ENCODE measurements at places on chromosomes 2 and 18.

DNA sequence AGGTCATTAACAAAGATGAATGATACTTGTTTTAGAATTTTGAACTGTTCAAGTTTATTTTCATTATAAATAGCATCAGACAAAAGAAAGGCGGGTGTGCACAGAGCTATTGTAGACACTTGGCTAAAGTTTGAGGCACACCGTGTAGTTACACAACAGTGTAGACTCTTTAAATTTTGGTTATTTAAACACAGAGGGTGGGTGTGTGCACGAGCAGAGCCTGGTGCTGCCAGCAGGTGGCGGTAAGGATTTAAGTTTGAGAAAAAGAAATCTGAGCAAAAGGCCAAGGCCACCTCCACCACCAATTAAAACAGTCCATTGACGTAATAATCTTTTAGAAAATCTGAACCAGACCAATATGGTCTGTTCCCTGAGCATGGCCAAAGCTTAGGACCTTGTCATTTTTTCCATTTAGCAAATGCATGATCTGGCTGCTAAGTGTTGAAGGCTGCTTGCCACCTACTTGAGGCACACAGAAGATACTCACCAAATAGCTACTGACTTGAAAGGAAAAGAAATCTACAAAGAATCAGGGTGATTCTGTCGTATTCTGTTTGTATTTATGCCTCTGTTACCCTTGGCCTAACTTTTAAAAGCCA lies 14.3 kb downstream of the COPS7B start:
- DNase-seq = no peak

DNA sequence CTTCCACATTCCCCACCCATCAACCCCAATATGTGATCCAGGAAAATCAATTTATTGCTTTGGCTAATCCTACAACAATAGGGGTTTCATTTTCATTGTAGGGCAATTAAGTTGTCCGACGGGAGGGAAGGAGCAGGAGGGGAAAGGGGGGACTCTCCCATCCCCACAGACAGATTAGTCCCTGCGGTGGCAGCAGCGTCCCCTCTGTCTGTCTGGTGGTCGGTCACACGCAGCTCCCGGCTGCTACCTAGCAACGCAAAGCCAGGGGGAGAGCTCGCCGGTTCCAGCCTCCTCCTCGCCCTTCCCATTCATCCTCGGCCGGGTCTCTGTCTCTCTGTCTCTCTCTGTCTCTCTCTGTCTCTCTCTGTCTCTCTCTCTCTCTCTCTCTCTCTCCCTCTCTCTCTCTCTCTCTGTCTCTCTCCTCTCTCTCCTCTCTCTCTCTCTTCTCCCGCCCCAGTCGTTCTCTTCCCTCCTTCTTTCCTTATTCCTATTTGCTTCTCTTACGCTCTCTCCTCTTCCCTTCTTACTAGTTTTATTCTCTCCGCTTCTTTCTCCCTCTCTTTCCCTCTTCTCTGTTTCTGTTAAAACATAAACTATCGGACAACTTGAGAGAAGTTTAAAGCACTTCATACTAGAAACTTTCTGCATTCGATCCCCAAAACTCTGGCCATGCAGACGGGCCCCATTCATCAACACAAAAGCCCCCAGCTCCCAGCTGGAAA lies 1.2 kb downstream of the LRP2 start:
- no peak for DNase-seq

DNA sequence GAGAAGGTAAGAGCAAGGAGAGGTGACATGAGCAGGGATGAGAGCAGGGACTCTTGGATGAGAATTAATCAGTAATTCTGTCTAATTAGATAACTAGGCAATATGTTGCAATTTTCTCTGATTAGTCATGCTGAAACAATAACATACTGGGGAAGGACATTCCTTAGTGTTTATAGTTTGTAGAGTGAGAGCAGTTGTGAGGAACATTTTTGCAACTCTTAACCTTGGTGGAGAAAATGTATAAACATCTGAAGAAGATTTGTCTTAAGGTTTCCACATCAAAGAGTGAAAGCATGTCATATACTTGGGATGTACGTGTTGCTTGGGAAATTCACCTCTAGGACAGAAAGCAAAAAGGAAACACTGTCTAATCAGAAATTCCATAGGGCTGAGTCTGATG lies 955.4 kb upstream of the FANCL start:
- DNase-seq = peak; percentile 45

DNA sequence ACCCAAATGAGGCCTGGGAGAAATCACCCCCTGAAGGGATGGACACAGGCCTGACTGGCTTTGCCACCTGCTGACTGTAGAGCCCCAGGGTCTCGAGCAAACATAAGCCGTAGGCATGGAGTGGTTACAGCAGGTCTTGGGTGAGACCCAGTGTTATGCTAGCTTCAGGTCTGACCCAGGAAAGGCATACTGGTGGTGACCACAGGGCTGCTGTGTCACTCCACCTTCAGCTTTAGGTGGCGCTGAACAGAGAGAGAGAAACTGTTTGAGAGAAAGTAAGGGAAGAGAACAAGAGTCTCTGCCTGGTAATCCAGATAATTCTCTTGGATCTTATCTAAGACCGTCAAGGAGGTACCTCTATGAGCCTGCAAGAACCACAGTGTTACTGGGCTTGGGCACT lies 1544.2 kb upstream of the TMEFF2 start:
- DNase-seq = no peak

DNA sequence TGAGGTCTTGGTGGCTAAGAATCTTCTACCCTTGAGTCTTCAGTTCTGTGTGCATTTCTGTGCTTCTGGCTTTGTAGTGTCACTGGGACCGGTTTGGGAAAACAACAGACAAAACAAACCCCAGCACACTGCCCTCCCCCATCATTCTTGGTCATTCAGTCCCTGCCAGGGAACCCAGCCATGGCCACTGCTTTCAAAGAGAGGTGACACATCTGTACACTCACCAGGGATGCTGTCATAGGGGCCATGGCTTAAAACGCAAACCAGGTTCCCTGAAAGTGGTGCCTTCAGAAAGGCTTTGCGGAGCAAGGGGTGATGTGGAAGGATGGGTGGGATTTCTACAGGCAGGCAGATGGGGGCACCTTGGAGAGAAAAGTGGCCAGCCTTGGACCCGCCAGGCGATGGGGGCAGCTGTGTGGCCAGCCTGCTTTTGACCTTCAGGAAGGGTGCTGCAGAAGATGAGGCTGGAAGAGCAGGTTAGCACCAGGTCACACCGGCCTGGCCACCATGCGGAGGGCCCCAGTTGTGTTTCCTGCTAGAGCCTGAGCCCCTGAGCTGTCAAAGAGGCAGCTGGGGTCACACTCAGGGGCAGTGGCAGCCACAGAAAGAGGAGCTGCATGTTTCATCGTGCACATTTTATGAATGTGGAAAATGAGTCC lies 101.3 kb downstream of the INHBB start:
- DNase-seq = no peak

GRCh38 chr2:102704531-102704930 lies 57.3 kb upstream of the TMEM182 start:
- no peak for DNase-seq

DNA sequence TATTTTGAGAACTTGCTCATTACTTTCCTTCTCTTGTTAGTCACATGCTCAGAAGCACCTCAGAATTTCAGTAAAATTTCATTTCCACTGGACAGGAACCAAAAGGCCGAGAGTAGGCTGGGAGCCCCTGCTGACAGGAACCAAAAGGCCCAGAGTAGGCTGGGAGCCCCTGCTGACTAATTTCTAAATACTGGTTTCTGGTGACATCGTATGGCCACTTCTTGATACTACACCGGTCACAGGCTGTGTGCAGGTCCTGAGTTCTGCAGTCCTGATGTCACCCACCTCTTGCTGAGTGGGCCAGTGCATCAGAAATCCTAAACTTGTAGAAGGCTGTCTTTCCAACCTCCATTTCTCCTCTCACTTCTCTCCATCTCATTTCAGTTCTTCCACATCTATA lies 17.7 kb upstream of the EN1 start:
- DNase-seq = peak; percentile 64

DNA sequence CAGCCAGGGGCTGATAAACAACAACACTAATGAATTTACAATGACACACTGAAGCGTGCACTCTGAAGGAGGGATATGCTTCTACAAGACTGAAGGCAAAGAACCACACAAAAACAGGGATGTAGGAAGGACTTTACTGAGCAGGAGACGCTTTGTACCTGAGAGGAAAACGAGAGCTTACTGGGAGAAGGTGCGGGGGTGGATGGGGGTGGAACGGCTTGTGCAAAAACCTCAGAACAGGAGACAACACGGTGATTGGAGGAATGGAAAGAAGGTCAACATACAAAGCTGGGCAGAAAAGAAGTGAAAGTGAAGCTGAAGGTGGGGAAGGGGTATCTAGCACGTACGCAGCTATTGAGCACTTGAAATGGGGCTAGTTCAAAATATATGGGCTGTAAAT lies 93.1 kb downstream of the SLC8A1 start:
- DNase-seq = no peak

- no peak for DNase-seq
Measured at GRCh38 chr2:238380336-238380735, 46.4 kb upstream of the ASB1 start.

DNA sequence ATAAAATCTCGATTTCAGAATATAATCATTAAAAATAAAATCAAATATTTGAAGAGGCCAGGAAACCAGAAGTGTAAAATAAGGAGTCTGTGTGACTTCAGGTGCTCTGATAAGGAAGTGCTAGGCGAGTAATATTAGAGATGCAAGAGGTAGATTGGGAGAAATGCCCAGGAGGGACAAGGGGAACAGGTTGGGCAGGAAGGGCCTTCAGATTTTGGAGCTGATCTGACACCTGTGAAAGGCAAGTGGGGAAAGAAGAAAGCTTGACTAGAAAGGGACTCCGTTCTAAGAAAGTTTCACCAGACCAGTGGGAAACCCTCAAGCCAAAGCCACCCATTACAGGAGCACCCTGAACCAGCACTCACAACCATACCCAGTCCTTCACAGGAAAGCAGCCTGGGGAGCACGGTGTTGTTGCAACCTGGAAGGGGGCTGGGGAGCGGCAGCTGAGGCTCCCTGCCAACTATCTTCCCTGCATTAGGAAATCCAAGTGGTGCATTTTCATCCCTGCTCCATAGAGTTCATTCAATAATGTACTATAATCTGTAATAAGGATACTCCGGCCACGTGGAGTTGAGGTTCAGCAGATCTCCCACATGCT lies 57.5 kb upstream of the GREB1L start:
- no peak for DNase-seq

DNA sequence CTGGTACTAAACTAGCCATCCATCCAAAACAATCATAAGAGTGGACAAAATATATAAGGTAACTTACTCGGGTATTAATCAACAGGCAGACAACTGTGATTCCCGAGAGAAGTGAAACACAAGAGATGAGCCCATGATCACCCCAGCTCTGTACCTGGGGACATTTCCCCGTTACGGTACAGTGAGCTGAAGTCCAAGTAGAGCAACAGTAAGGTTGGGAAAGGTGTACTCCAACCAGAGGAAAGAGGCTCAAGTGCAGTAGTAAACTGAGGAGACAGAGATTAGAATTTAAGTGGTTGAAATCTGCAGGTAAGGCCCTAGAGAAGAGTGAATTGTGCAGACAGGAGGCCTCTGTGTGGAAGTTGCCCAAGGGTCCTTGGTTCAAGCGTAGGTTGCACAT lies 30.5 kb upstream of the CHAC2 start:
- DNase-seq = no peak

DNA sequence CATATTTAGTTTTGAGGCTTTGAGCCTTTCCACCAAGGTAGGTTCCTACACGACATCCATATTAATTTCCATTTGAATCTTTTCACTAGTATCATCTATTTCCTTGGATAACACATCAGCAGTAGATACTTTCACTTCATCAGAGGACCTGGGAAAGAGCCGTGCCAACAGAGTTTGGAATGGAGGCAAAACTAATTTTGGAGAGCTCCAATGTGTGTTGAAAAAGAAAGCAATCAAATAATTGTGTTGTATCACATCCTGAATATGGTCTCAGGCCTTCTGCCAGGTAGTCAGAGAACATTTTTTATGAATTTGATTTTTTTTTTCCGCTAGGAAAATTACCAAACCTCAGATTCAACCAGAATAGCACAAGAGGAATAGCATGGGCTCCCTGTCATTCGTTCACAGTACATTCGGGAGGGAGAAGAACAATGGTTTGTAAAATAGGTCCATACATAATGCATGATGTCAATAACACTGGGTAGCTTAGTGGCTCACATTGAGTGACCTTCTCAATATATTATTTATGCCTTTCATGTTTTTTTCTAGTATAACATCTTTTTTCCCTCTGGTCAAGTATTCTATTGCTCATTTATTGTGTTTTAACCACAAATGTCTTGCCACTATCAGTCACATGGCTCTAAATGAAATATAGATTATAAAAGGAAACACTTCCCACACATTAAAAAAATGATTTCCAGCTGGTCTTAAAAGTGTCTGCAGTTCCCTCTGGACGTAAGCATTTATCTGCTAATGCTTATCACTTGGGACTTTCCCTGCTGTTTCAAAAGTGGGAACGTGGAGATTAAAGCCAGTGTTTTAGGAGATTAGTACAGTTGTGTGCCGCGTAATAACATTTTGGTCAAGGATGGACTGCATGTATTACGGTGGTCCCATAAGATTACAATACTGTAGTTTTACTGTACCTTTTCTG lies 68.6 kb upstream of the RAPH1 start:
- DNase-seq = no peak

- DNase-seq = no peak
Measured at GRCh38 chr18:36465276-36465675, 167.8 kb downstream of the FHOD3 start.

DNA sequence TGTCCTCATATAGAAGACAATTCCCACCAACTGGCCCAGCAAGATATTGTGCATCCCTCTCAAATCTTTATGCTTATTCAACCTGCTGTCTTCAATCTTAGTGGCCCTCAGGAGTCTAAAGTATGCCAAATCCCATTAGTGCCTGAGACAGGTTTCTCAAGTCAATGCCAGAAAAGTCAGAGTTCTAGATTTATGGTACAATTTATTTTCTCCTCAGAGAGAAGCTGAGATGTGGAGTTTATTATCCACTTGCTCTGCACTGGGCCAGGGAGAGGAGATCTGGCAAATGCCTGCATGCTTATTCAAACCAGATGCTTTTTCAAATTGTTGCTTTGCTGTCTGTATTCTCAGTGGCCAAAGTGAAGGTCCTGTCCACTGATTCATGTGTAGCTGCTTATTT lies 825.2 kb downstream of the METTL4 start:
- DNase-seq = no peak

DNA sequence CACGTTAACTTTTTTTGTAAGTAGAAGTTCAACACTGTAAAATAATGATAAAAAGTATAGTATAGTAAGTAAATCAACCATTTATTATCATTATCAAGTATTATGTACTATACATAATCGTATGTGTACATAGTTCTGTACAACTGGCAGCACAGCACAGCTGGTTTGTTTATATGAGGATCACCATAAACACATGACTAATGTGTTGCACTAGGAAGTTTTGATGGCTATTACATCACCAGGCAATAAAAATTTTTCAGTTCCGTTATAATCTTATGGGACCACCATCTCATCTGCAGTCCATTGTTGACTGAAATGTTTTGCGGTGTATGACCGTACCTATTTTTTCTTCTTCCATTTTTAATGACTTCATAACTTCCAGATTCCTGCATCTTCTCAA lies 39.2 kb upstream of the ZNF385B start:
- DNase-seq = no peak

Data from A172 (cell line).